ENCODE measurements at places on chromosomes 11 and 22.

DNA sequence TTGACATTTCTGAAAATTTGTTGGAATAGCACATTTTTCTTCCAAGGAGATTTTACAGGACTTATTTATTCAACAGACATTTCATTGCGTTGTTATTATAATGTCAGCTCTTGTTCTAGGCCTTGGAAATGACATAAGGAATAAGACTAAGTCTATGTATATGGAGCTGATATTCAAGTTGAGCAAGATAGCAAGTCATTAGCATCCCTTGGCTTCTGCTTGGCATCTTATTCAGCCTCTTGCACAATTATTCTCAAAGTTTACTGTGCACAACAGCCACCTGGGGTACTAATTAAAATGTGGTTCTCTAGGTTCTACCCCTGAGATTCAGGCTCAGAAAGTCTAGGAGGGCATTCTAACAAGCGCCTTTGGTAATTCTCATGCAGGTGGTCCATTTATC, 304.8 kb upstream of the DDI1 start:
- DNase-seq = no peak

DNA sequence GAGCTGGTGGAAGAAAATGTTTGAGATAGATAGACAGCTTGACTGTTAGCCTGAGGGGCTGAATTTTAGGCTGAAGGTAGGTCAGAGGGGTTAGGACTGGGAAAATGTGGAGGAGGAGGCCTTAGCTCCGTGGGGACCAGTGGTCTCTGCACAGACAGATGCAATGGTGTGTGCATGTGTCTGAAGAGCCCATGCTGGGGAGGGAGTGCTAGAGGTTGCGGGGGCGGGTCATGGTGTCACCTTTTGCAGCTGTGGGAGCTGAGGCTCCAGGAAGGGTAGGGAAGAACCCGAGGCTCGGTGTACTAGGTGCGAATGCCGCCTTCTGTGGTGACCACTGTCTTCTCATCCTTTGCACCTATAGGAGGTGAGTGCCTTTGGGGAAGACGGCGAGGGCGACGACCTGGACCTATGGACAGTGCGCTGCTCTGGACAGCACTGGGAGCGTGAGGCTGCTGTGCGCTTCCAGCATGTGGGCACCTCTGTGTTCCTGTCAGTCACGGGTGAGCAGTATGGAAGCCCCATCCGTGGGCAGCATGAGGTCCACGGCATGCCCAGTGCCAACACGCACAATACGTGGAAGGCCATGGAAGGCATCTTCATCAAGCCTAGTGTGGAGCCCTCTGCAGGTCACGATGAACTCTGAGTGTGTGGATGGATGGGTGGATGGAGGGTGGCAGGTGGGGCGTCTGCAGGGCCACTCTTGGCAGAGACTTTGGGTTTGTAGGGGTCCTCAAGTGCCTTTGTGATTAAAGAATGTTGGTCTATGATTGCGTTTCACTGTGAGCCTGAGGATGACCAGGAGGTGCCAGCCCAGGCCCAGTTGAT, 1.6 kb downstream of the SDF2L1 start:
- DNase-seq = no peak

- DNase-seq = no peak
Observed at GRCh38 chr11:61325649-61326414, 7.1 kb downstream of the DDB1 start.

GRCh38 chr11:39772525-39773137, 1686.8 kb downstream of the LRRC4C start:
- no peak for DNase-seq

GRCh38 chr11:65444314-65445051, 21.9 kb downstream of the NEAT1 start:
- DNase-seq = no peak

- no peak for DNase-seq
Observed at GRCh38 chr11:20126724-20127123, 33.6 kb downstream of the DBX1 start.

DNA sequence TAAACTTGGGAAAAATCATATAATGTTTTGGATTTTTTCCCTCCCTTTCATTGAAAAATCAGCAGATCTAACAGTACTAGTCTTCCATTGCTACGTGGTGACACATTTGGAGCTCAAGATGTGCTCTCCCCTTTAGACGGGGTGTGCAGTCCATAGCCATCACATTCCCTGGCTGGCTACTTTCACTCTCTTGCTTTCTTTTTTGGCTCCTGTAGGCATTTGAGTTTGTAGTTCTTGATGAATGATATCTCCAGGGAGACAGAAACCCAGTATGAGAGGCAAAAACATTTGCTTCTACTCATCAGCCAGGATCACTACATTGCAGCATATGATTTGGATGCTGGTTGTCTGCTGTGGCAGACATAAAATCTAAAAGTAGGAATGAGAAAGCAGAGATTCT, 12.1 kb downstream of the CCDC81 start:
- no peak for DNase-seq

DNA sequence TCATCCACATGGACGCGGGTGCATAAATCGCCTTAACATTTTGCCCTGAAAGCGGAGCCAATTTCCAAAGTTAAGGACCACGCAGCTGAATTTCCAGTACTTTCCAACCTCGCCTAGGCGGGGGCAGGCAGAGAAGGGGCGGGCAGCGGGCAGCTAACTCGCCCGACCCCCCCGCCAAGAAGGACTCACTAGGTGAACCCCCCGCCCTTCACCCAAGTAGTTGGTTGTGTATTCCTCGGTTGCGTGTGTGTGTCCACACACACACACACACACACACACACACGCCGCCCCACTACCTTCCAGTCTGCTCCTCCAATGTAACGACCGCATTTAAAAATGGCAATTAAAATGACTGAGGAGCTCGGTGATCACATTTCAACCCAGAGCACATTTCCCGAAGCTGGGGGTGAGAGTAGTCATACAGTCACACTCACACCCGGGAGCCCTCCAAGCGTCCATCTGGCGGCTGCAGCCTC, 1.4 kb downstream of the TENM4 start:
- no peak for DNase-seq

DNA sequence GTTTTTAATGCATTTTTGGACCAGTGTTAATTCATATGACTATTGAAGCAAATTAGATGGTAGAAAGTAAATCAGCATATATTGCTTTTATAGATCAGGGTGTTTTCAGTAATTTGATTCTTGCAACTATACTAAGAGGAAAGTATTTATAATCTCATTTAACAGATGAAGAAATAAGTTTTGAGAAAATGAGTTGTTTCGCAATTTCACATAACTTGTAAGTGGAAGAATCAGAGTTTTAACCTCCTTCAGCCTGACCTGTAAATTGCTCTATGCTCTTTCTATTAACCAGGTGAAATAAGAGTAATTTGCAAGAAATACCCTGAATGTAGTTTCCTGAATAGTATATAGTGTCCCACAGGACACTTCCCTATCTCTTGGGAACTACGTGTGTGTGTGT, 1106.8 kb upstream of the RAG2 start:
- no peak for DNase-seq

DNA sequence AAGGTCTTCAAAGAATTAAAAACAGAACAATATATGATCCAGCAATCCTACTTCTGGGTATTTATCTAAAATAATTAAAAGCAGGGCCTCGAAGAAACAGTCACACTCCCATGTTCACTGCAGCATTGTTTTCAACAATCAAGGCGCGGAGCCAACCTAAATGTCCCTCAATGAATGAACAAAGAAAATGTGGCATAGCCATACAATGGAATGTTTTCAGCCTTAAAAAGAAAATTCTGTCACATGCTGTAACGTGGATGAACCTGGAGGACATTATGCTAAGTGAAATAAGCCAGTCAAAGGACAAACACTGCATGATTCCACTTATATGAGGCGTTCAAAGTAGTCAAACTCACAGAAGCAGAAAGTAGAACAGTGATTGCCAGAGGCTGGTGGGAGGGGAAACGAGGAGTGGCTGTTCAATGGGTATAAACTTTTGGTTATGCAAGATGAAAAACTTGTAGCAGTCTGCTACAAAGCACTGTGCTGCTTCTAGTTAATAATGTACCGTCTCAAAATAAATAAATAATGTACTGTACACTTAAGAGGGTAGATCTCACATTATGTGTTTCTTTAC, 41.2 kb downstream of the SNX19 start:
- DNase-seq = no peak

DNA sequence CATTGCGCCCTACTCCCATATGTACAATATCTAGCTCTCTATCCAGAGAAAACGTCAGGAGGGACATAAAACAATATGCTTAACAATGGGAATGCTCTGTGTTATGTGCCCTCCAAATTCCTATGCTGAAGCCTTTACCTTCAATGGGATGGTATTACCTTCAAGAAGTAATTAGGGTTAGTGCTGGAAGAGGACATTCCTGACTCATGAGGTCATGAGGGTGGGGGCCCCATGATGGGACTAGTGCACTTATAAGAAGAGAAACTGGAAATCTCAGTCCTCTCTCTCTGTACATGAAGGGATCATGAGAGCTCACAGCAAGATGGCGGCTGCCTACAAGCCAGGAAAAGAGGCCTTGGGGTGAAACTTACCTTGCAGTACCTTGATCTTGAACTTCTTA, 20.3 kb downstream of the MMP20 start:
- no peak for DNase-seq

- DNase-seq = no peak
Observed at GRCh38 chr22:24146194-24146616, 35.1 kb upstream of the SUSD2 start.

DNA sequence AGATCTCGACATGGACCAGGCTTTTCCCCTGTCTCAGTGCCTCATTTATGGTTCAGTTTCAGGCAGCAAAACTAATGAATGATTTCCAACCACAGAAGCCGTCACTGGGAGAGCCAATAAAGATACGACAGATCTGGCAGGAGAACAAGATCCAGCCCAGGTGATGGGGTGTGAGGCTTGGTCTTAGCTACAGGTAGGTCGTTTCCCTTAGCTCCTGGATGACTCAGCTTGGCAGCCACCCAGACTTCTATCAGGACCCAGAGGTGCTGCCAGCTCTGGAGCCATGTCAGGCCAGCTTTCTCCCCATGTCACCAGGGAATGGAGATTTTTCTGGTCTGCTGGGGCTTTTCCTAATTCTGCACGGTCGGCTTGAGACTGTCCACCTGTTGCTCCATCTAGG, 36.3 kb upstream of the APOBEC3A start:
- DNase-seq = no peak

GRCh38 chr11:90500922-90501568, 278.2 kb upstream of the CHORDC1 start:
- DNase-seq = no peak

DNA sequence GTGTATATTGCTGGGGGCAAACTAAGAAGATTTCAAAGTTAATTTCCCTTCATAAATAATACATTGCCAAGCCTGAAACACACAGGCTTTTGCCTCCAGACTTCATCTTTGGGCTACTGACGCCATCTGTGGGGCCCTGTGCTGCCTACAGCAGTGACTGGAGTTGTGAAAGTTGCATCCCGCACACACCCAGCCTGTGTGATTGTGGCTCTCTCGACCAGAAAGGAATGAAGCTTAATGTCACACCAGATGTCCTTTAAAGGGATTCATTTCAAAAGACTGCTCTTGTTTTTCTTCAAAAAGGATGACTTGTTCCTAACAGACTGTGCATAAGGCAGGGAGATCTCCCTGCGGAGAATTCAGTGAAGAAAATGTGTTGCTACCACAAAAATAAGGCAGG, 210.5 kb downstream of the FAM181B start:
- no peak for DNase-seq

DNA sequence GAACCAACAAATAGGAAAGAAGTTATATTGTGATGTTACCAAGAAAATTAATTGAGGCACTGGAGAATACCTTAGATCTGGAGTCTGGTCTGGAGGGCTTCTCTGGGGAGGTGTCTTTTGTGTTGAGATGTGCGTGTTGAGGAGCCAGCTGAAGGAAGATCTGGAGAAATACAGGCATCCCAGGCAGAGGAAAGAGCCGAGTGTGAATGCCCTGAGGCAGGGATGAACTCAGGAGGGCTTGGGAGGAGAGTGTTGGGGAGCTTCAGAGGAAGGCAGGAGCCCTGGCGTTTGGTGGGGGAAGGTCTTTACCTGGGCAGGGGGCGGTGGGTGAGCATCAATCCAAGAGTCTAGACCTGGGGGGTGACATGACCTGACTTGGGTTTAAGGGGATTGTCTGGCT, 13.1 kb downstream of the SYNGR1 start:
- no peak for DNase-seq

GRCh38 chr22:35629406-35630216, 12.5 kb upstream of the MB start:
- no peak for DNase-seq

DNA sequence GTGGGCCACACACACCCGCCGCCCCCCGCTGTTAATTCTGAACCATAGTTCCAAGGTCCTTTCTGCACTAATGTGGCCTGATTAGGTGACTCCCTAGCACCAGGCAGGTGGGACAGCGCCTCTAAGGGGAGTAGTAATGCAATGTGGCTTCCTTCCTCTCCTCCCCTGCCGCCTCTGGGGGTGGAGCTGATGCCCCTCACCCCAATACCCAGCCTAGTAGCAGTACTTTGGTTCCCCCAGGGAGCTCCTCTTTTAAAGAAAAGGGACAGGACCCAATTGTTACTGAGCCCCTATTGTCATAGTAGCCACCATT, 14.4 kb downstream of the RTN4RL2 start:
- no peak for DNase-seq

DNA sequence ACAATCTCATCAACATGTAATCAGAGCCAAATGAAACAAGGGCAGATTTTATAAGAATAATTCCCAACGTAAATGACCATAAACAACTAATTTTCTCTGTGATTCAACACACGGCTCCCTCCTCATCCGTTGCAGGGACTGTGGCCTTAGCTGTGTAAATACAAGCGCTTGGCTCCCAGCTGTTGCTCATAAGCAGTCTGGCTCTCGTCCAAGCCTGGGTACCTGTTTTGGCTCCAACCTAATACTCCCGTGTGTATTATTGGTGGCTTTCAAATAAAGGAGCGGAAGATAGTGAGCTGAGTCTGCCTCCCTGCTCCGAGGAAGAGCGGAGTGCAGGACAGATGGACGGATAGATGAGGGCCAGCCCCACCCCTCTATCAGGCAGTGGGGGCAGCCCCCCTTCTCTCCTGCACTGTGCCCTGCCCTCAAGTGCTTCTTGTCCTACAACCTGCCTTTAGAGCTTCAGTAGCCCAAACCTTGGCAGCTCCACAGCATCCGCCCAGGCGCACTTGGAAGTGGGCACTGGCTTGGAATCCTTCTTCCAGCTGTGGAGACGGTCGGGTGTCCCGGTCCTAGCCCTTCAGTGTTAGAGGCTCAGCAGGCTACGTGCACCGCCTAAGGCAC, 670.9 kb downstream of the BRD1 start:
- DNase-seq = no peak

- DNase-seq = no peak
Observed at GRCh38 chr11:120255519-120255866, 15.6 kb downstream of the POU2F3 start.

GRCh38 chr11:131454490-131454889, 84.1 kb downstream of the NTM start:
- no peak for DNase-seq
